ENCODE measurements at places on chromosomes 2 and 18.
A peak's percentile ranks its signal among the peaks of the same experiment; 100 is the strongest.

GRCh38 chr2:9234680-9235146 is 28.1 kb downstream of the ASAP2 start:
- DNase-seq: no peak

GRCh38 chr2:16154501-16155280 is 214.3 kb downstream of the MYCN start:
- no peak for DNase-seq

DNA sequence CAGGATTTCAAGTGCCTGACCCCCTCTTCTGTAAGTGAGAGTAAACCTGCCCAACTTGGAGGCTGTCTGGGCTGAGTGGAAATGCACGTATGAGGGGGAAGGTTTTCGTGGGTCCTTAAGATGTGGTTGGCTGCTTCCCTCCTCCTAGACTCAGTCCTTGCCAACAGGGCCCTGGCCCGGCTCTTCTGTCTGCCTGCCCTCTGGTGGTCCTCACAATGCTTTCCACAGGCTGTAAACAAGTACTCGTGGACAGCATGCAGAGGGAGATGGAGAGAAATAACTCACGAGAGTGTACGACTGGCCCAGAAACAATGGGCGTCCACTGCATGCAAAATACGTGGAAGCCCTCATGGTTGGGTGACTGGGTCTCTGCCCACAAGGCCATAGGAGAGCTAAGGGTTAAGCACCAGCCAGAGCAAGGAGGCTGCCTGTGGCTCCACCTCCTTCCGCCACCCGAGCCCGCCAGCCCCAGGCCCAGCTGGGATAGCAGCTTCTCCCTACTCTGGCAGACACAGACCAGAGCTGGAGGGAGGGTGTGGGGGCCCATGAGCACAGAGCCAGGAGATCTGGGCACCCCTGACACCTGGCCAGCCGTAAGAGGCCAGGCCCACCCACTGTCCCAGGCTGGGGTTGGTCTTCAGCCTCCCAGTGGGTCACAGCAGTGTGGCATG is 17.0 kb upstream of the ARHGEF4 start:
- peak; percentile 41 for DNase-seq

- DNase-seq: no peak
Measured at GRCh38 chr2:231332872-231333500, 62.5 kb upstream of the B3GNT7 start.

- DNase-seq: no peak
Measured at GRCh38 chr18:10239103-10239502, 215.3 kb upstream of the APCDD1 start.

DNA sequence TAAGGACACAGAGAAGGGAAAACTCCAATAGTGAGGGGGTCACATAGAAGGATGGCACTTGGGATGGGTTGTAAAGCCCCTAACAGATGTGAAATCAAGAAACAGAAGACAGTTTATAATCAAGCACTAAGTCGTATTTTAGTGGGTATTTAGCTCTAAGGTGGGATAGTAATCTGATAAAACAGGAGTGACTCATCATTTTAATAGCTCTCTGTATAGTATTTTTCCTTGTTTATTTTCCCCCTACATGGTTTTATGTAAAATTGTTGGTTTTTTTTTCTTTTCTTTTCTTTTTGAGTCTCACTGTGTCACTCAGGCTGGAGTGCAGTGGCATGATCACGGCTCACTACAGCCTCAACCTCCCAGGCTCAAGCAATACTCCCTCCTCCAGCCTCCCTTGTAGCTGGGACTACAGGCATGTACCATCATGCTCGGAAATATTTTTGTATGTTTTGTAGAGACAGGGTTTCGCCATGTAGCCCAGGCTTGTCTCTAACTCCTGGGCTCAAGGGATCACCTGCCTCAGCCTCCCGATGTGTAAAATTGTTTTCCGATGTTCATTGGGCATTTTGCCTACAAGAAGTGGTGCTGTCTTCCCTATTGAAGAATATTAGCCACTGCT is 142.6 kb upstream of the SERPINE2 start:
- no peak for DNase-seq

DNA sequence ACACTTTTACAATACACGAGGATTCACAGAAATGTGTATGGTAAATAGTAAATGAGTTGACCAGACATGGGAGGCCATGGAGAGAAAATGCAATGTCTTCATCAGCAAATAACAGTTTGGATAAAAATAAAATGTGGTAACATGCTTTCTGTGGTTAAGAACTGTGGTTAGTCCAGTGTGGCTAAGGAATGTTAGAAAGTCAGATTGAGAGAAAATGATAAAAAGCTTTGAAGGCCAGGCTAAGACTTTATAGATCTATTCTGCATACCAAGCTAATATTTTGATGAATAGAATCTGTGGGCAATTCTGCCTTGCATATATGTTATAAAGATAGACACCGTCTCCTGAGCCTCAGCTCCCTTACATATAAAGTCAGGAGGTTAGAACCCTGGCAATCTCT is 215.9 kb downstream of the SOX11 start:
- no peak for DNase-seq

- no peak for DNase-seq
Measured at GRCh38 chr2:241509155-241509784, 886 bp upstream of the STK25 start.

- DNase-seq: no peak
Measured at GRCh38 chr2:233477548-233478433, 88.8 kb downstream of the USP40 start.

DNA sequence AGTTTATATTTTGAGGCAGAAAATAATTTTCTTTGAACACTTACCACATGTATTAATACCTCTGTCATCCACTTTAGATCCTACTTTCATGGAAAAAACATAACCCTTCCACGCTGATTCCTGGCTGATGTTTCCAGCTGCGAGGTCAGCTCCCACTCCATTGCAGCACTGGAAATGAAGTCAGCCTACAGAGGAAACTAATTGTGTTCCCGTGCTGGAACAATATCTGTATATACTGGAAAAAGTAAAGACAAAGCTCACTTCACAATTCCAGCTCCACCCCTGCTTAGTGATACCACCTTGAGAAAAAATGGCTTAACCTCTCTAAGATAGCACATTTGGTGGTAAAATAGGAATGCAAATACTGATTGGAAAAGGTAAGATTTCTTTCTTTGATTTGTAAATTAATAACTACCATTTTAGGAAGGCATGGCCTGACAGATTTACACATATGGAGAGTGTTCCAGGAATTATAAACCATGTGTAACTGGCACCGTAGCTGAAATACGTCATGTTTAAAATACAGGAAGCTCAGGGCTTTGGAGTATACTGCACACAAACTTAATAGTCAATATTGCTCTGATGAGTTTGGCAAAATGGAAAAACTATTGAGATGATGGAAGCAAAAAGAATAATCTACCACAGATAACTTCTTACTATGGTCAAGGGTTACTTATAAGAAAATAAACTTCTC is 90.0 kb downstream of the TRIB2 start:
- no peak for DNase-seq

DNA sequence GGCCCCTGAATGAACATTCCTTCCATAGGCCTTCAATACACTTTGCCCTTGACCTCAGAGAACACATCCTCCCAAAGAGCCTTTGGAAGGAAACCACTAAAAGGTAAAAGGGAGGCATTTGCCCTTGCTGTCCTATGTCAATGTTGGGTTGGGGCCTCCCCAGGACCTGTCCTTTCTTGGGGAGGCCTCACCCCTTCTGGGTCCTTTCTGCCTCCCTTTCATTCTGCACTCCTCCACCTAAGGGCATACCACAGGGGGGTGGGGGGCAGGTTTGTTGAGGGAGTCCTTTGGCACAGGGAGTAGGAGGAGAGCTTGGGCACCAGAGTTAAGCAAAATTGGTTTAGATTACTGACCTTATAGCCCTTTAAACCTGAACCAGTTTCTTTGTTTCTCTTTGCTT is 32.5 kb upstream of the ATP6V1B1 start:
- DNase-seq: no peak

- no peak for DNase-seq
Measured at GRCh38 chr2:86069091-86069685, 36.5 kb downstream of the POLR1A start.

- no peak for DNase-seq
Measured at GRCh38 chr18:22165049-22165602, 4.3 kb upstream of the GATA6 start.

DNA sequence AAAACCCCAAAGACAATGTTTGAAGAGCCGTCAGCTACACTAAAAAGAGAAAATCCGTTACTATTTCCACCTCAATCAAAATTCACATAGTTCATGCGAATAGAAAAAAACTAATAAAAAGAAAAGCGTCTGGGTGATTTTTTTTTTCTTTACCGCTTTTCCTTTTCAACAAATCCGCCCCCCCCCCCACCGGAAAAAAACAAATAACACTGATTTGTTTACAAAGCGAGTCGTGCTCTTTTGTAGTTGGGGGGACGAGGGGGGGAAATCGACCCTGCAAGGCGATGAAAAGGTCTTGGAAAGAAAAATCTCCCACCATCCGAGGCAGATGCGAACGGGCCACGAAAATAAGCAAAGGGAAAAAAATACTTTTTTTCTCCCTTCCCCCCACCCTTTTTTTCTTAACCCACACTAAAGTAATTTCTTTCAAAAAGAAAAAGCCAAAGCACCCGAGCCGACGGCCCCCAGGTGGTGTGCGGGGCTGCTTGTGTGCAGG is 638 bp downstream of the ZNF521 start:
- DNase-seq: no peak

GRCh38 chr2:6474161-6475140 is 391.3 kb downstream of the CMPK2 start:
- DNase-seq: no peak

DNA sequence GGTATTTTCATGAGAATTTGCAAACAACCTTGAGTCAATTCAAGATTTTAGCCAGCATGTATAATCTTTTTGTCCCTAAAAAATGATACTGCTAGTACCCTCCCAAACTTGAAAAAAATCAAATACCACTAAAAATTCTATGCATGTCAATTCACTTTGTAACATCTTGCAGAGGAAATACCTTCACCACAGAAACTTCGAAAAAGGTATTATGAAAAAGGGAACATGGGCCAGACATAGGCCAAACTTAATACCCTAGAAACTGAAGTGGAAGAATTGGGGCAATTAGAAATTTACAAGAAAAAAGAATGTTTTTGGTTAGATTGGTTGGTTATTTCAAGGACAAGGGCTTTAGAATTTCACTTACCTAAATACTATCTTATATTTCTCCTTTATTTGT is 48.5 kb downstream of the PAX3 start:
- no peak for DNase-seq

DNA sequence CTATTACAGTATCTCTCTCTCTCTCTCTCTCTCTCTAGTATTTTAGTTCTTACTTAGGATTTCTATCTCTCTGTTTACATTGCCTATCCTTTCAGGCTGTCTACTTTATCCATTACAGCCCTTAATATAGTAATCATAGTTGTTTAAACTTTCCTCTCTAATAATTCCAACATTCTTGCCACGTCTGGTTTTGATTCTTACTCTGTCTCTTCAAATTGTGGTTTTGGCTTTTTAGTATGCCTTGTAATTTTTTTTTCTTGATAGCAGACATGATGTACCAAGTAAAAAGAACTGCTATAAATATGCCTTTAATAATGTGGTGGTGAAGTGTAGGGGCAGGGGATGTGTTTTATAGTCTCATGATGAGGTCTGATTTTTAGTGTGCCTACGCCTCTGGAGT is 1809.5 kb upstream of the CELF4 start:
- no peak for DNase-seq

GRCh38 chr2:11155381-11156035 is at the start of gene SLC66A3:
TSS of gene SLC66A3 (plus strand) at chr2:11155467. CDS start at chr2:11155547, 80 bp downstream.
- peak; percentile 92 for DNase-seq

DNA sequence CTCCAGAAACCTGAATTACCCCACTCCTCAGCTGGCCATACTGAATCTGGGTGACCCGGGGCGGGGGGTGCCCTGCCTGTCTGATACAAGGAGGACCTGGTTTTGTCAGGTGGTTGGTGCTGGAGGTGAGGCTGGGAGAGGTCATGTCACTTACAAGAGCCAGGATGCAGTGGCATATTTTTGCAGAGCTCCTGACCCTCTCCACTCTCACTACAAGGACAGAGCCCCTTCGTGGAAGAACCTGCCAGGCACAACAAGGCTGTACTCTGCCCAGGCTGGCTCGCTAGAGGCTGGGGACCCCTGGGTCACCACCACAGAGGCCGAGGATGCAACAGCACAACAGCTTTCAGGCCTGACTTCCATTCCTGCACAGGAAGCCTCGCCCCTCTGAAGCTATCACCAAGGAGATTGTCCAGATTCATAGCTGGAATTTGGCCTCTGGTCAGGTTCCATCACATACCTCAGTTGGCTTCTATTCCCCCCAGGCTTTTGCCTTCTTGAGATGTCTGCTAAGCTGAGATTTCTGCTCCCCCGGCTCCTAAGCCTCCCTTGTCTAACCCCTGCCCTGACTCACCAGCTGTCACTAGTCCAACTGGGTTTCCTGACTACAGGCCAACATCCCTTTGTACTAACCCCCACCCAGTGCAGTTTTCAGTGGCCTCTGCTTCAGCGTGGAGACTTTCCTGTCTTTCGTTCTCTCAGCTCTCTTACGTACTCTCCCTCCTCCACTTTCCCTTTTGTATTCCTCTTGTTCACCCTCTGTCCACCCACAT is 132.5 kb upstream of the EPAS1 start:
- DNase-seq: no peak

DNA sequence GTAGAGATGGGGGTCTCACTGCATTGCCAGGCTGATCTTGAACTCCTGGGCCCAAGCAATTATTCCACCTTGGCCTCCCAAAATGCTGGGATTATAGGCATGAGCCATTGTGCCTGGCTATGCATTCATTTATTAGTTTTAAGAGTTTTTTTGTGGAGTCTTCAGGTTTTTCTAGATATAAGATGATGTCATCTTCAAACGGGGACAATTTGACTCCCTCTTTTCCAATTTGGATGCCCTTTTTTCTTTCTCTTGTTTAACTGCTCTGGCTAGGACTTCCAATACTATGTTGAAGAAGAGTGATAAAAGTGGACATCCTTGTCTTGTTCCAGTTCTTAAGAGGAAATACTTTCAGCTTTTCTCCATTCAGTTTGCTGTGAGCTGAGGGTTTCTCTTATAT is 113.7 kb upstream of the PARD3B start:
- no peak for DNase-seq

GRCh38 chr18:42228581-42228980 is 273.5 kb downstream of the PIK3C3 start:
- no peak for DNase-seq

DNA sequence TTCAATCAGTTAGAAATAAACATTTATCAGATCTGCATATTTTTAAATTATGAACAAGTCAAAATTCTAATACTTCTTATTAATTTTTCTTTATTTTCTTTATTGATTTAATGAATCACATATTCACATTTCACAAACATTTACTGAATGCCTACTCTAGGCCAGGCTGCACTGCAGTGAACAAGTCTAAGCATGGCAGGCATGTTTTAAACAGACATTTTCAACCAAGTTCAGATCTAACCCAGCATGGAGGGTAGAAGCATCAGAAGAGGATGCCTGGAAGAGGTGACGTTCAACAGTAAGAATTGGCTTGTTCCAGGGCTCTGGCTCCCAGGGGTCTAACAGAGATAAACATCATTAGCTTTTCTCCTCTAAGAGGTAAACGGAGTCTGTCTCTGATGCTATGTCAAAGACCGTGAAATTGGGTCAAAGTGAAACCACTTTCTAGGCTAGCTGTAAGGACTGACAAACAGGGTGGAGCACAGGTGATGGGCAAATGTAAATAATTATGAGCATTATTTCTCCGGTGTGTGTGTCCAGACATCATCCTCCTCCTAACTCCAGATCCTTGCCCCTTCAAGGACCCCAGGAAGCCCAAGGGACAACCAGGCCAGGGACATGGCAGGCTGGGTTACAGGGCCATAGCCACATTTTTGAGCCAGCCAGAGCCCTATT is 50.6 kb downstream of the UNC50 start:
- DNase-seq: no peak

GRCh38 chr18:22710673-22711191 is 222.4 kb upstream of the RBBP8 start:
- no peak for DNase-seq

GRCh38 chr2:74851191-74851566 is 17.3 kb downstream of the HK2 start:
- DNase-seq: no peak
